ENCODE measurements at places on chromosomes 11 and 22. TPM values are rescaled to one million over a fixed set of nuclear protein-coding genes. Genes with fewer than 3 reads are reported as not detected.

DNA sequence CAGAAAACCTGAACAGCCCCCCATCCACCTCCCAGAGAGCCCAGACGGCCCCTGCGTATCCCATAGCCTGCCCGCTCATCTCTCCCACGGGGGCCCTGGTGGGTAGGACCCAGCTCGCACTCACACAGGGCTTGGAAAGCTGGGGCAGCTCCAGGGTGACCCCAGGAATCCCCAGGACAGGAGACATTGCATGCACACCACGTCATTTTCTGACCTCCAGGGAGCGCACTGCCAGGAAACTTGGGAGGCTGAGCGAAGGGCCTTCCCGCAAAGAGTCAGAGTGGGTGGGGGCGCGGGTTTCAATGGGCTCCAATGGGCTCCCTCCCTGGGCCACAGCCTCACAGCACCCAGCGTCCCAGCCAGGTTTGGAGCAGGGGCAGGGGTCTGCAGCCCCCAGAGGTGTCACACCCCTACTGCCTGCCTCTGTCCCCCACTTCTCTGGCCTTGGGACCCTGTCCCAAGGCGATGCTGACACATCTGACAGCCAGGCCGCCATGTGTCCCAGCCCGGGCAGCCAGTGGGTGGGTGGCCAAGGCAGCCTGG is 8.2 kb upstream of the SYT8 start:
- no peaks in the 10 kb centered on the region for H3K36me3 ChIP-seq
- DNase-seq, result no peak
- no peaks in the 10 kb centered on the region for H3K27me3 ChIP-seq
- no peak overlapping the region for H3K4me3 ChIP-seq
- no peak overlapping the region for H3K27ac ChIP-seq

TRPC6 gene
- not detected for total RNA-seq

SCGB1C1 gene
- total RNA-seq, result not detected

SYT7 gene
- total RNA-seq, result not detected

Measured in activated naive CD8-positive, alpha-beta T cell treated with anti-CD3 and anti-CD28 coated beads for 36 hours (primary cell).